Activated CD4-positive, alpha-beta memory T cell treated with anti-CD3 and anti-CD28 coated beads, Interleukin-2, amount 10 ng/mL, durations not matched to agents 7 days and 5 days (primary cell): ENCODE measurements at places on chromosomes 1 and 21. TPM values are rescaled to one million over a fixed set of nuclear protein-coding genes. Genes with fewer than 3 reads are reported as not detected.

MYOG gene
- not detected for total RNA-seq

FCN3 gene
- not detected for total RNA-seq

TNNT2 gene
- not detected for total RNA-seq

DUSP10 gene
- 20.5 TPM for total RNA-seq

CFHR3 gene
- total RNA-seq = not detected

PRXL2B gene
- total RNA-seq = 17.0 TPM

TMEM125 gene
- total RNA-seq = not detected

PRKAA2 gene
- total RNA-seq = not detected

TDRKH gene
- total RNA-seq = 30.9 TPM

KRTAP12-2 gene
- not detected for total RNA-seq

NFASC gene
- 0.40 TPM for total RNA-seq

ABCA4 gene
- not detected for total RNA-seq
